Hepatocyte (in vitro differentiated cells): ENCODE measurements at places on chromosomes 2 and 18.

DNA sequence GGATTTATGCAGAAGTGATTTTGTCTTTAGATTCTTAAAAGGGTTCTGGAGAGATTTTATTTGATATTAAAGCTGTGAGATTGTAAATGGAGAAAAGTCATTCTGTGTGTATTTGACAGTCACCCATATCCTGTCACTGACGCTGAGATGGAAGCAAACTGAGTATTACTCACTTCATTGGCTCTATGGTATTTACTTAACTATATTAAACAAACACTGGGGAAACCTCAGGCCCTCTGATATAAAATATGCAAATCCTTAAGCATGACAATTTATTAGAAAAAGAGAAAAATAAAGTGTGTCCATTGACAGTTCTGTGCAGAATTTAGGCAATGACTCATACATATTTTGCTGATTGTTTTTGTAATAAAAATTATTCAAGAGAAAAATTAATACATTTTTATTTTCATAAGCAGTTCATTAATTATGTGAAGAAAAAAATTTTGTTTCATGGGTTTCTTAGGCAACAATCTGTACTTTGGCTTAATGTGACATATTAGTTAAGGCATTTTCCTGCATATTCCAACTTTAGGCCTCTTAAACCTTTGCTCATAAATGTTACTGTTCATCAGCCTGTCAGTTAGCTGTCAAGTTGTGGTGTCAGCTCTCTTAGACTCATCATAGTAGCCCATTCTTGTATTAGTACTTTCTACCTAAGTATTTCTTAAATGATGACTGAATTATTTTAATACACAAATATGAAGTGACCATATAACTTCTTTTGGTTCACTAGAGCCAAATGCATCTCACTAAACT lies 99.9 kb downstream of the PARD3B start:
- DNase-seq, result no peak

DNA sequence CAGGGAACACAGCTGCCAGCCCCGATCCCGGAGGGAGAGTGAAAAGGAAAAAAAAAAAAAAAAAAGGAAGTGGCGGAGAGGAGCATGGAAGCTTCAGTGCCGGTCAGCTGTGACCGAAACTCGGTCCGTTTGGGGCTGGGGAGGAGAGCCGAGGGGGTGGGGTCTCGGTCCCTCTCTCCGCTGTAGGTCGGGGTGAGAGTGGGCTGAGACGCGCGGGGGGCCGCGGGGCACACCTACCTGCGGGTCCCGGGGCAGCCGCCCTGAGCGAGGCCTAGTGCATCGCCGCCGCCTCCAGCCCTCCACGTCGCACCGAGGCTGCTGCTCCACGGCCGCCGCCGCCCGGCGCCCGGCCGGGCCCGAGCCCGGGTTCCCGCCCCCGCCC lies 536 bp downstream of the VPS54 start:
- DNase-seq, result peak; percentile 63

GRCh38 chr18:6486764-6487426 lies 72.2 kb upstream of the L3MBTL4 start:
- no peak for DNase-seq

DNA sequence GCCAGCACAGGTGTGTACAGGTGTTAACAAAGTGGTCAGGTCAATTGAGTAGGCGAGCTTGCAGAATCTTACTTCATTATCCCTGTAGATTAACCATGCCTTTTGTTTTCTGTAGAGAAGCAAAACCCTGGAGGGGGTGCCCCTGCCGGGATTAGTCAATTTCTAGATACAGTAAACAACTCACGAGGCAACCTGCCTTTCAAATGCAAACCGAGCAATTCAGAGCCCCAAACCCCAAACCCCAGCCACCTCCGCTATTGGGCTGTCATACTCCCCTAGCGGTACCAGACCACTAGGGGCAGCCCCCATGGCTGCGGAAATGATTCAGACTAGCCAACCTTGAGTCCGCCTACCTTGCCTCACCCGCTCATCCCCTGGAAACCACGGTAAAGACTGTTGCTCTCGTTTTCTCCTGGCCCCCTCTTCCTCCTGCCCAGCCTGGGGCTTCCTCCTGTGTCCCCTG lies 61.4 kb upstream of the KIF5C start:
- no peak for DNase-seq

GRCh38 chr18:60693426-60693825 lies 320.9 kb upstream of the MC4R start:
- DNase-seq, result no peak

GRCh38 chr2:136246086-136246669 lies 128.2 kb upstream of the CXCR4 start:
- DNase-seq, result peak; percentile 66

DNA sequence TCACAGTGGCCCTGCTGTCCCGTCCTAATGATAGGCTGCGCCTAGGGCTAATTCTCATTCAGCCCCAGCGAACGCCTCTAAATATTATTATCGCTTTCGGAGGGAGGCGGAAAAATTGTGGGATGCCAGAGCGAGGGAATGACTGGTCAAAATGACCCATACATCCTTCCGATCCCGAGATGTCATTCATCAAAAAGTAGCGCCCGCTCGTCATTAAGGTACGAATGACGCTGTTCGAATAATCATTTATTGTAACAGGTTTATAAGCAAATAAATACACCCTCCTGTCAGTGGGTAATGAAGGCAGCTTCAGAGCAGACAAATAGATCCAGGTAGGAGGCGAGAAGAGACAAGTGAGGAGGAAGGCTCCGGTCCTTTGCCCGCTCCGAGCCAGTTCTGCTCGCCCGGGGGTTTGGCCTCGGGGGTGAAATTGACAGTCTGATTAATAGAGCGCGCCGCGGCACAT lies at the start of gene EVX2:
EVX2 (minus strand) TSS at position 167 of the 466 bp plus-strand sequence. CDS start 186 bp downstream, outside the sequence.
- no peak for DNase-seq

- DNase-seq, result no peak
Observed at GRCh38 chr2:46009315-46009714, 287.9 kb upstream of the EPAS1 start.

DNA sequence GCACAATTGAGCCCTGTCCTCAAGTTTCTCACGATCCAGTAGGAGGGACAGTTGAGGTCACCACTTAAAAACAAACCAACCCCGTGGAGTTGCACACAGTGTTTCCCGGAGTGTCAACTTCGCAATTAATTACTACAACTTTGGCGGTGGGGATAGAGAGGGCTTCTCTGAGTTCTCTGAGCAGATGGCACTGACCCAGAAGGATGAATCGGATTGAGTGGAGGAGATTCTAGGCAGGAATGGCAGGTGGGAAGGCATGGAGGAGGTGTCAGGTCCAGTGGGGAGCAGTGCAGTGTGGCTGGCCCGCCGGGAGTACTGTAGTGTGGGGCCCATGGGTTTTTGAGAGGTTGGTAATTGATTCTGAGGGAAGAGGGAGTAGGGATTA lies 12.0 kb downstream of the SIX3 start:
- no peak for DNase-seq

DNA sequence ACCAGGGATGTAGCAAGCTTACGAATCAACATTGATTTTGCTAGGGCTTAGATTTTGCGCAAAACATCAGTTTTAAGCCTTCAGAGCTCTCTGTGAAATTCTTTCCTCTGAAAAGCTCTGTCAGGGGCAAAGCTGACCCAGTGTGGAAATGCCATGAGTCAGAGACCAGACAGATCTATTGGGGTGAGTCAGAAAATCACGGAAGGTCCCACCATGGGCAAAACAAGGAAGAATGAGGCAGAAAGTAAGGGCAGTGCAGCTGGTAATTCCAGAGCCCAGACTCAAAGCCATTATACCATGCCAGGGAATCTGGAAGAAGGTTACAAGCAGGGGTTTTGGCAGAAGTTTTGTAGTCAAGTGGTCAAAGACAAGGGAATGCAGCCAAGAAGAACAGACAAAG lies 256.6 kb upstream of the CTAGE1 start:
- DNase-seq, result peak; percentile 54

- peak; percentile 10 for DNase-seq
Observed at GRCh38 chr2:192286093-192286701, 91.5 kb upstream of the TMEFF2 start.

GRCh38 chr2:240956171-240956934 lies 42.1 kb upstream of the SNED1 start:
- DNase-seq, result no peak

- no peak for DNase-seq
Observed at GRCh38 chr2:197626965-197627625, 48.3 kb downstream of the RFTN2 start.

- no peak for DNase-seq
Observed at GRCh38 chr18:36582988-36583745, 245.6 kb downstream of the TPGS2 start.

- DNase-seq, result no peak
Observed at GRCh38 chr2:29000481-29000880, 19.4 kb downstream of the TOGARAM2 start.

GRCh38 chr2:204913854-204914464 lies 368.7 kb downstream of the PARD3B start:
- DNase-seq, result no peak

DNA sequence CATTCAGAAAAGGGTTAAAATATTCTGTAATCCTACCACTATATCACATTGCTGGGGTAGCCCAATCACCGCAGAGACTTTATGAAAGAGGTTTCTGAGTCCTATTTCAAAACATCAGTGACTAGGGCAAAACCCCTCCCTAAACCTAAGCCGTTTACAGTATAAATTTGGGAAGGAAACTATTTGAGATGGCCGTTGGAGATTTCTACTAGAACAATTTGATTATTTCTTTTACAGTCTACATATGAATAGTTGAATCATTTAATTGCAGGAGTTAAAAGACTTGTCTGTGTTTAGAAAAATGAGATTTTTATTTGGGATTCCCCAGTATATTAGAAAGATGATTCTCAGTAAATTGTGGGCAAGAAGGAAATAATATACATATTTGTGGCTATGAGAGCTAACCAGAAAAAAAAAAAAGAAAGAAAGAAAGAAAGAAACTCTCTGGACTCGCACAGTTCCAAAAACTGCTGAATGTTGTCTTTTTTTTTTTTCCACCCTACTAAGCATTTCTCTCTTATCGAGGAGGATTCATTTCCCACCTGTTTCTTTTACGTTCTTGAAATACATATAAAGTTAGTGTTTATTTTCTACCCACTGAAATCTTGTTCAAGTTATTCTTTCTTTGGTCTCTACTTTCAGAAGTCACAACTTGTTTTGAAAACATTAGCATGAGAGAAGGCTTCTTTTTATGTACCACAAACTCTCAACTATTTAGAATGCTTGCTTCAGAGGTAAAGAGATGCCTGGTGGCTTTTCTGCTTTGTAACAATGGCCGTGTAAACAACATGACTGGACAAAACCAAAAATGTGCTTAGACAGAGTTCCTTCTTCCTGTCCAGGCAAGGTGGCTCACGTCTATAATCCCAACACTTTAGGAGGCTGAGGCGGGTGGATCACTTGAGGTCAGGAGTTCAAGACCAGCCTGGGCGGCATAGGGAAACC lies 65.9 kb downstream of the BCL2 start:
- DNase-seq, result no peak

GRCh38 chr2:68739595-68740399 lies 5.2 kb downstream of the ARHGAP25 start:
- no peak for DNase-seq

- no peak for DNase-seq
Observed at GRCh38 chr2:38245114-38245641, 131.9 kb downstream of the ATL2 start.

DNA sequence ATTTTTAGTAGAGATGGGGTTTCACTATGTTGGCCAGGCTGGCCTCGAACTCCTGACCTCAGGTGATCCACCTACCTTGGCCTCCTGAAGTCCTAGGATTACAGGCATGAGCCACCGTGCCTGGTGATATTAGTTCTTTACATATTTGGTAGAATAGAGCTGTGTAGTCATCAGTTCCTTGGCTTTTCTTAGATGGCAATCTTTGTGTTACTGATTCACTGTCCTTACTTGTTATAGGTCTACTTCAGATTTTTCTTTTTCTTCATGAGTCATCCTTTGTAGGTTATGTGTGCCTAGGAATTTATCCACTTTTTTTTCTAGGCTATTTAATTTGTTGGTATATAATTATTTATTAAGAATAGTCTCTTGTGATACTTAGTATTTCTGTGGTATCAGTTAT lies 30.3 kb upstream of the ZSWIM2 start:
- no peak for DNase-seq

GRCh38 chr2:221833966-221834365 lies 261.9 kb upstream of the EPHA4 start:
- no peak for DNase-seq

DNA sequence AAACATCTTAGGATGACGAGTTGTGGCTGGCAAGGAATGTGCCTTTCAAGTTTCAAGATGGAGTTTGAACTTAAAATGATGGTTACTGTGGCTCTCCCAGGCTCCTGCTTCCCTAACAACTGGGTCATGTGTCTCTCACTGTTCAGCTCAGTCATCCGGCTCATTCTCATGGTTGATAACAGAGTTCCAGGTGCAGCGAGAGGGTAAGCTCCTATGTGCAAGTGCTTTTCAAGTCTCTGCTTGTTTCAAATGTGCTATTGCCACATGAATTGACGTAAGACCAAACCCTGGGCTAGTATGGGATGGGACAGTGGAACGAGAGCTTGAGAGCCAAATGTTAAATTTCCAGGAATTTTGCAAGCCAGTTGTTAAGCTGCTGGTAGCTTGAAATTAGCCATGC lies 19.5 kb upstream of the PUM2 start:
- peak; percentile 26 for DNase-seq

DNA sequence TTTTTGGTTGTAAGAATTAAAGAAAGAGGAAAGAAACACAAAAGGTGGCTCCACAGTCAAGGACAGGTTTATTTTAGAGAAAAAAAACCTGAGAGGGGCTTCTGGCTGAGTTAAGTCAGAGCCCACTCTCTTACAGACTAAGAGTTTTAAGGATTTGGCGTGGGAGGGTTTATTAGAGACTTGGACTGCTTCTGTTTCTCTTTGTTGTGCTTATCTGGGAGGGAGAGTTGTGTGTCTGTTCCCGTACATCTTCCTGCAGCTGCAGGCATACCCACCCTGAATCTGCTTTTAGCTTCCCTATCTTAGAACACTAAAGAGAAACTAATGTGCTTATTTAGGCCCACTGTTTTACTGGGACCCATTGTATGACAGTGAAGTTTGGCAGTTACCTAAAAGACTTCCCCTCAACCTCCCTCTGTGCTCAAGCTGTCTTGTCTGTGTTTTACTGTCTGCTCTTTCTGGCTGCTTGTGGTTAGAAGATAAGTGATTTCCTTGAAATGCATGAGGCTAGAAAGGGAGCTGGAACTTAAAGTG lies 2.7 kb downstream of the RSAD2 start:
- no peak for DNase-seq

GRCh38 chr2:13005761-13006335 lies 289.1 kb downstream of the TRIB2 start:
- DNase-seq, result no peak

- DNase-seq, result no peak
Observed at GRCh38 chr2:239026711-239027361, 179.0 kb downstream of the TWIST2 start.

DNA sequence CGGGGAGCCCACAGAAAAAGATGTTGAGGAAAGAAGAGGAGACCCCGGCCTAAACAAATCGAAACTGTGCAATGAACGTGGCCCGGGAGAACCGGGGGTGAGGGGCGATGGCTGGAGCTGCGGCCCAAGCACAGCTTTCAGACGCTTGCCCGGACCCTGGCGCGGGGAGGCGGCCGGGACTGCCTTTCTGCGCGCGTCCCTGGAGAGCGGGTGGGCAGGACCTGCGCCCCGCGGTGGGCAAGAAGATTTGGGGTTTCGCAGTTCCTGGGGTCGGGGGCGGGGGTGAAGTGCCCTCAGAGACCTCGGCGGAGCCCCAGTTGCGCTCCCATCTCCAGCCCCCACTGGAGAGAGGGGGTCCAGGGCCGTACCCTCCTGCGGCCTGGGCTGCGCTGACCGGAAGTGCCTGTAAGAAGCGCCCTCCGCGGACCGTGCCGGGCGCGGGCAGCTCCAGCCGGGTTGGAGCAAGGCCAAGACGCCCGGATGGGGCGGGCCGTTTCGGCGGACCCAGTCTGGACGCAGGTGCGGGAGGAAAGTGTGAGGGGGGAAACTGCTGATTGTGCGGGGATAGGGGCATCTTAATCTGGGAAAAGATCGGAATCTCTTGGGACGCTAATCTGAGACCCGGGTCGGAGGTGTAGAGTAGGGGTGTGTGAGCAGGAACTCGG lies 11.6 kb downstream of the EN1 start:
- DNase-seq, result no peak
